ENCODE measurements at places on chromosomes 12 and 14. TPM values are rescaled to one million over a fixed set of nuclear protein-coding genes. Genes with fewer than 3 reads are reported as not detected.

- no peaks in the 10 kb centered on the region for H3K4me1 ChIP-seq
- H3K4me3 ChIP-seq, result no peak overlapping the region
- H3K36me3 ChIP-seq, result no peaks in the 10 kb centered on the region
- no peak overlapping the region for H3K27ac ChIP-seq
- no peaks in the 10 kb centered on the region for H3K27me3 ChIP-seq
- no peak for DNase-seq
Observed at GRCh38 chr14:30417999-30418398, 141.0 kb upstream of the G2E3 start.

- no peak overlapping the region for H3K4me3 ChIP-seq
- H3K4me1 ChIP-seq, result peaks cover 54% of the 10 kb centered on the region
- H3K27ac ChIP-seq, result peak overlapping the region; percentile 53
- DNase-seq, result no peak
- H3K27me3 ChIP-seq, result no peaks in the 10 kb centered on the region
Observed at GRCh38 chr12:27542628-27543027, 18.6 kb downstream of the PPFIBP1 start.

GRCh38 chr12:131851741-131852550 is 23.8 kb downstream of the MMP17 start:
- H3K4me1 ChIP-seq, result peaks cover 14% of the 10 kb centered on the region
- H3K27ac ChIP-seq, result no peak overlapping the region
- no peaks in the 10 kb centered on the region for H3K27me3 ChIP-seq
- peak overlapping the region; percentile 3 for H3K4me3 ChIP-seq
- DNase-seq, result no peak
- no peaks in the 10 kb centered on the region for H3K36me3 ChIP-seq

- no peak for DNase-seq
- H3K4me3 ChIP-seq, result no peak overlapping the region
- no peaks in the 10 kb centered on the region for H3K36me3 ChIP-seq
- peaks cover 49% of the 10 kb centered on the region for H3K4me1 ChIP-seq
Observed at GRCh38 chr12:12543959-12544358, 18.7 kb downstream of the DUSP16 start.

DNA sequence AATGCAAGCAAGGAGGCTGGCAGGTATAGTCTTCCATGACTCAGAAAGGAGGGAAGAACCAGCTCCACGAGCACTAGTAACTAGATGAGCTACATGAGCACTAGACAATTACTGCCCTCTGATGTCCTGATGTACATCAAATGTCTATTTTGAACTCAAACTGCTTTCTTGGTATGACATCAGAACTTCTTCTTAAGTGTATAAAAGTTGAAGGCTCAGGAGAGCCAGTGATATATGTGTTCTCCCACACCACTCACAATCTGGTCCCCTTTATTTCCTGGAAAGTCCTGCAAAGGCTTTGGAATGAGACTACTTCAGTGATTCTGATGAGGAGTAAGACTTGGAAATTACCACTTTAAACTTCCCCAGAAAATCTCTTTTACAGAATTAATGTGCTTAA is 18.5 kb upstream of the DHRS7 start:
- no peak overlapping the region for H3K27ac ChIP-seq
- peaks cover 4% of the 10 kb centered on the region for H3K4me1 ChIP-seq
- peak overlapping the region; percentile 40 for H3K4me3 ChIP-seq
- DNase-seq, result no peak
- H3K27me3 ChIP-seq, result no peaks in the 10 kb centered on the region

GRCh38 chr14:90509403-90509802 is 112.6 kb downstream of the CALM1 start:
- H3K27me3 ChIP-seq, result peaks cover 7% of the 10 kb centered on the region
- peaks cover 58% of the 10 kb centered on the region for H3K4me1 ChIP-seq
- no peak for DNase-seq
- no peak overlapping the region for H3K4me3 ChIP-seq
- no peaks in the 10 kb centered on the region for H3K36me3 ChIP-seq
- peak overlapping the region; percentile 86 for H3K27ac ChIP-seq

DNA sequence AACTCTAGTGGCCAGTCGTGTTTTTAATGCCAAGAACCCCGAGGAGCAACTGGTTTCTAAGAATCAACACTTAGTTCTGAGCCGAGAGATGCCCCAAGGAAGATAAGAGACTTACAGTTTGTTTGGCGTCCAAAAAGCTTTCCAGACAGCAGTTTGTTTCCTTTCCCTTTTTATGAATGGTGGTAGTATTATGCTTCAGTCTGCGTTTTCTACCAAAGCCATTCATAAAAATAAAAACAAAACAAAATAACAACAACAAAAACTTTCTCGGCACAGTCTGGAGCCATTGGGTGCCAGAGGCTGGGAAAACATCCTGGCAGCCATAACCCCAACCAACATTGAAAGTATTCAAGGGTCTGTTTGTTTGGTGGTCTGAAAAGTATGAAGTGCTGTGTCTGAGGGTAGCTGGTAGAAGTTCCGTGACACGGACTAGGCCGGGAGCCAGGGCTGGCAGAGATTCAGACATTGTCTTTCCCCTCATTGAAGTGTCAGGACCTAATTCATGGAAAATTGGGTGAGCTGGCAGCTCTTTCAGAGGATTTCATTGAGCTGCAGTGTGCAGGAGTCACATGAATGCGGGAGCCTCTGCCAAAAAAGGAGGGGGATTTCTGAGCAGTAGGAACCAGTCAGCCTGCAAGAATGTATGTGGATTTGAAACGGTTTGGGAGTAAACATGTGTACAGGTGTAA is 124.2 kb downstream of the HMGA2 start:
- H3K4me3 ChIP-seq, result no peak overlapping the region
- H3K27me3 ChIP-seq, result peaks cover 11% of the 10 kb centered on the region
- H3K4me1 ChIP-seq, result peaks cover 10% of the 10 kb centered on the region
- no peaks in the 10 kb centered on the region for H3K36me3 ChIP-seq
- DNase-seq, result peak; percentile 93

DNA sequence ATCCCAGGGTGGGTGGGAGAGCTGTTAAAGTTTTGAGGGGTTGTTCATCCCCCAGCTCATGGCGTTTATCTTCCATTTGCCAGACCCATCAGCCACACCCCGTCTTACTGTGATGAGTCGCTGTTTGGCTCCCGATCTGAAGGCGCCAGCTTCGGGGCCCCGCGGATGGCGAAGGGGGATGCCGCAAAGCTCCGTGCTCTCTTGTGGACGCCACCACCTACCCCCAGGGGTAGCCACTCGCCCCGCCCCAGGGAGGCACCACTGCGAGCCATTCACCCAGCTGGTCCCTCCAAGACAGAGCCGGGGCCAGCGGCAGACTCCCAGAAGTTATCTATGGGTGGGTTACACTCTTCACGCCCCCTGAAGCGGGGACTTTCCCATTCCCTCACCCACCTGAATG is 5.7 kb downstream of the RITA1 start:
- H3K4me3 ChIP-seq, result no peak overlapping the region
- no peaks in the 10 kb centered on the region for H3K27me3 ChIP-seq
- peaks cover 38% of the 10 kb centered on the region for H3K36me3 ChIP-seq
- H3K27ac ChIP-seq, result no peak overlapping the region

Gene CLEC7A
- polyA plus RNA-seq, result 2.1 TPM

Gene WNT5B
- polyA plus RNA-seq, result 4.4 TPM

Data from stomach (tissue), 19 donors.